SK-MEL-5 (cell line): ENCODE measurements at places on chromosomes 1 and 21. TPM values are rescaled to one million over a fixed set of nuclear protein-coding genes. Genes with fewer than 3 reads are reported as not detected.

PDE9A gene
- total RNA-seq = 2.9 and 3.1 TPM in 2 replicates

OR2T11 gene
- not detected in 2 replicates for total RNA-seq

VSIG8 gene
- total RNA-seq = not detected in 2 replicates

TMPRSS15 gene
- total RNA-seq = 0.11 and 0.58 TPM in 2 replicates

SDHB gene
- total RNA-seq = 341 and 356 TPM in 2 replicates

PROX1 gene
- total RNA-seq = 0.13 and 0.32 TPM in 2 replicates

CCDC18 gene
- 6.0 and 6.2 TPM in 2 replicates for total RNA-seq

USH2A gene
- 0.67 and 0.79 TPM in 2 replicates for total RNA-seq

CYP4A11 gene
- not detected in 2 replicates for total RNA-seq

GBP4 gene
- 0.03 TPM in 2 replicates for total RNA-seq

MYBPH gene
- total RNA-seq = not detected in 2 replicates

OR10Z1 gene
- not detected in 2 replicates for total RNA-seq

SRGAP2C gene
- total RNA-seq = 35.2 and 37.3 TPM in 2 replicates

NHLH1 gene
- total RNA-seq = not detected in 2 replicates
